ENCODE measurements at places on chromosomes 5 and 9. TPM values are rescaled to one million over a fixed set of nuclear protein-coding genes. Genes with fewer than 3 reads are reported as not detected.

The KIF12 gene
- total RNA-seq: 5.3 TPM

The TMEM215 gene
- total RNA-seq: not detected

The TMEM252 gene
- total RNA-seq: not detected

The SLC34A1 gene
- total RNA-seq: not detected

The IFNK gene
- not detected for total RNA-seq

The IL5 gene
- total RNA-seq: not detected

The SLC1A3 gene
- total RNA-seq: not detected

The PCDHGA7 gene
- 5.3 TPM for total RNA-seq

The GABRG2 gene
- not detected for total RNA-seq

The SPARC gene
- 3,575 TPM for total RNA-seq

The PCDHB5 gene
- total RNA-seq: 2.5 TPM

- no peak for DNase-seq
Measured at GRCh38 chr9:23743036-23743435, 83.0 kb downstream of the ELAVL2 start.

- DNase-seq: no peak
Measured at GRCh38 chr5:107607671-107608345, 62.9 kb downstream of the EFNA5 start.

GRCh38 chr5:72372331-72372730, 52.2 kb downstream of the PTCD2 start:
- DNase-seq: no peak

DNA sequence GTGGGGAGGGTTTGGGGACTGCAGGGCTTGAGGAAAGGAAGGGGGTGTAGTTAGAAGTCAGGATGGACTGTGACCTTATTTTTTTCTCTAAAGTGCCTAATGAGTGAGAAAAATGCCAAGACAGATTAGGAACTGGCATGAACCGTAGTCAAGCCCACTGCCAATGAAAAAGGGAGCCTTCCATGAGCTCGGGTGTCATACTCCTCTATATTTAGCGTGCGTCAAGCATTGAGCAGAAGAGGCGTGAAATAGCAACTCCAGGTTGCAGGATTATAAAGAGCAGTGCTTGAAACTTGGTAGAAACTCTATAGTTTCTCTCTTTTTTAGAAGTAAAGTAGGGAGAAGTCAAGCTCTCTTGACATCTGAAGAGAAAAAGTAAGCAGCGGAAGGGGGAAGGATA, 1.8 kb downstream of the SGCD start:
- DNase-seq: no peak

GRCh38 chr5:155631116-155631515, 617.6 kb downstream of the KIF4B start:
- no peak for DNase-seq

- DNase-seq: no peak
Measured at GRCh38 chr5:154179846-154180710, 10.5 kb upstream of the GALNT10 start.

DNA sequence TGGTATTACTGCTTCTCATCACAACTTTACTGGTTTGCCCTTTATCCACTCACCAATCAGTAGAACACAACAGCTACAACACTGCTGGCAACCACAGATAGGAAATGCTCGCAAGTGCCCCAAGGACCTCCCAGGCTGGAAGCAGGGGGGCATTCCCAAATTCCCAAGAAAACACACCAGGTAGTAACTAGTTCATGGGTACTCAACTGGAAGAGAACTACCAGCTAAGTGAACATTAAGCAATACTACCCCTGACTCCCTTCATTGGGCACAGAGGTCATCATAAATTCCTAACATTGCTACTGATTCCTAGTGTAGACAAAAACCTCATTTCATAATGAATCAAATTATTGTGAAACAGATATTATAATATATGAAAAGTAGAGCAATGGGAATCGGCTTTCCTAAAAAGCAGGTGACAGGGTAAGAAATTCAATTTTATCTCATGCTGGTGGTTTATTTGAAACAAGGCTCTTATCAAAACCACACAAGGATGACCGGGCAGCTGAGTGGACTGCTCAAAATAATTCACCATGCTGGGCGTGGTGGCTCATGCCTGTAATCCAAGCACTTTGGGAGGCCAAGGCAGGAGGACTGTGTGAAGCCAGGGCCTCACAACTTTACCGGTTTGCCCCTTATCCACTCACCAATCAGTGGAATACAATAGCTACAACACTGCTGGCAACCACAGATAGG, 81.6 kb downstream of the TLE1 start:
- DNase-seq: no peak

DNA sequence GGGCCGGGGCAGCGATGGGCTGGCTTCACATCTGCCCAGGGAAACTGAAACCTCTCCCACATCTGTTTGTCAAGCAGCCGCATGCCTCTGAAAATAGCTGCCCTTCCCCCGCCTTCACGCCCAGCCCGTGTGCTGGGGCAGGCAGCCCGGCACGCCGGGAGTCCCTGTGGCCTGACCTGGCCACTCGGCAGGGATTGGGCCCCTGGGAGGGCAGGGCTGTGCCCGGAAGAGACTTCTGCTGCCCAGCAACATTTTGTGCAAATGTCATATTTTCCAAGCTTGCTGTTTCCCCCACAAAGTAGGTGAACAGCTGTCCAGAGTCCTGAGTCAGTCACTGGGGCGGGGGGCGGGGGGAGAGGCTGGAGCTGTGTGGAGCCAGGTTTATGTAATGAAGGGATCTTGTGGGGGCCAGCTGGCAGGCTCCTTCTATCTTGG, 8.2 kb downstream of the COL27A1 start:
- no peak for DNase-seq

- DNase-seq: no peak
Measured at GRCh38 chr5:72788866-72789505, 27.5 kb upstream of the TNPO1 start.

DNA sequence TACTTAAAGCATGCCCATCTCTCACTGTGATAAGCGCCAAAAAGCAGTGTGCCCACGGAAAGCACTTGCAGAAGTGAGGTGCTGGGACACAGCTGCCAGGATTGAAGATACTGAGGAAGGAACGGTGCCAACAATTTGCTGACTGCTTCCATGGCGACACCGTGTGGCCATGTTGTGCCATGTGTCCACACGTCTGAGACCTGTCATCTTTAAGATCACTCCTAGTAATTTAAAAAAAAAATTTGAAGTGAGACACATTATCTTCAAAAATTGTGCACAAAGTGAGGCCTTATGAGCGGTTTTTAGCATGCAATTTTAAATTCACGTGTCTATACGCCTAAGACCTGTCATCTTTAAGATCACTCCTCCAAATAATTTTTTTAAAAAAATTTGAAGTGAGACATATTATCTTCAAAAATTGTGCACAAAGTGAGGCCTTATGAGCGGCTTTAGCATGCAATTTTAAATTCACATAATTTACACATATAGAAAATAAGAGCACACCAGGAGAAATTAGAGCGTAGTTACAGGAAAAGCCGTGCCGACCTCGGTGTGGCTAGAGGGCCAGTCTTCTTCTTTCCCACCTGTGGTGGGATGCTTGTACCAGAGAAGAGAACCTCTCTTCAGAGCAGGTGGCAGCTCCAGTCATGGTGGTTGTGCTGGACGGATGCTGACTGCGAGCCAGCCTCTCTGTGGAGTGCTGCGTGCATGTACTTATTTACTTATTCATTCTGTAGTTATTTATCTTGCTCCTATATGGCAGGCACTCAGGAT, 21.4 kb upstream of the FLT4 start:
- peak; percentile 33 for DNase-seq

GRCh38 chr5:178307267-178308045, 74.9 kb upstream of the PHYKPL start:
- no peak for DNase-seq

- DNase-seq: no peak
Measured at GRCh38 chr5:43192558-43193180, 644 bp downstream of the NIM1K start.

GRCh38 chr9:69199769-69200470, 25.8 kb downstream of the TJP2 start:
- no peak for DNase-seq

GRCh38 chr5:162248107-162248713, 180.6 kb downstream of the GABRG2 start:
- DNase-seq: no peak

GRCh38 chr5:104915226-104915625, 1352.6 kb upstream of the NUDT12 start:
- DNase-seq: no peak

- no peak for DNase-seq
Measured at GRCh38 chr5:135609981-135610380, 31.2 kb upstream of the CXCL14 start.

- no peak for DNase-seq
Measured at GRCh38 chr5:132099076-132099748, 25.6 kb downstream of the CSF2 start.

DNA sequence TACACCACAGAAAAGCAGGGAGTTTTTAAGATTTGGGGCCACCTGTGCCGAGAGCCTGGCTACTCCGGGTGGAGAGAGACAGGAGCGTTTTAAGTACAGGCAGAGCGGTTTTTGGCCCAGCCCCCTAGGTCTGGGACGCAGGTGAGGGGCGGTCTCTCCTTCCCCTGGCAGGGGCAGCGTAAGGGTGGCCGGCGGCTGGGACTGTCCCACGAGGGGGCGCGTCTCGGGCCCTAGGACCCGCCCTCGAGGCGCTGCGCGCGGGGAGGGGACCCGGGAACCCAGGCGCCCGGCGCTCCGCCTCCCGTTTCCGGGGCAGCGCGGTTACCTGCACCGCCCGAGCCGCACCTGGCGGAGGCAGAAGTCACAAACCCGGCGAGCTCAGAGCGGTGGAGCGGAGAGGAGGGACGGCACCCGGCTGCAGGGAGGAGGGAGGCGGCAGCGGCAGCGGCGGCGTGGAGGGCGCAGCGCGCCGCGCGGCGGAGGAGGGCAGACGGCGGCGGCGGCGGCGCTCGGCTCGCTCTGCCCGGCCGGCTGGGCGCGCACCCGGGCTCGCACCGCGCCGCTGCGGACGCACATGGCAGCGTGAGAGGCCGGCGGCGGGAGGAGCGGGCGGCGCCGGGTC, at the start of gene WWC1:
WWC1 (plus strand) TSS at position 304 of the 622 bp plus-strand sequence. CDS start 508 bp downstream, outside the sequence.
- DNase-seq: no peak

GRCh38 chr5:134649163-134649835, 714 bp downstream of the SEC24A start:
- DNase-seq: no peak

DNA sequence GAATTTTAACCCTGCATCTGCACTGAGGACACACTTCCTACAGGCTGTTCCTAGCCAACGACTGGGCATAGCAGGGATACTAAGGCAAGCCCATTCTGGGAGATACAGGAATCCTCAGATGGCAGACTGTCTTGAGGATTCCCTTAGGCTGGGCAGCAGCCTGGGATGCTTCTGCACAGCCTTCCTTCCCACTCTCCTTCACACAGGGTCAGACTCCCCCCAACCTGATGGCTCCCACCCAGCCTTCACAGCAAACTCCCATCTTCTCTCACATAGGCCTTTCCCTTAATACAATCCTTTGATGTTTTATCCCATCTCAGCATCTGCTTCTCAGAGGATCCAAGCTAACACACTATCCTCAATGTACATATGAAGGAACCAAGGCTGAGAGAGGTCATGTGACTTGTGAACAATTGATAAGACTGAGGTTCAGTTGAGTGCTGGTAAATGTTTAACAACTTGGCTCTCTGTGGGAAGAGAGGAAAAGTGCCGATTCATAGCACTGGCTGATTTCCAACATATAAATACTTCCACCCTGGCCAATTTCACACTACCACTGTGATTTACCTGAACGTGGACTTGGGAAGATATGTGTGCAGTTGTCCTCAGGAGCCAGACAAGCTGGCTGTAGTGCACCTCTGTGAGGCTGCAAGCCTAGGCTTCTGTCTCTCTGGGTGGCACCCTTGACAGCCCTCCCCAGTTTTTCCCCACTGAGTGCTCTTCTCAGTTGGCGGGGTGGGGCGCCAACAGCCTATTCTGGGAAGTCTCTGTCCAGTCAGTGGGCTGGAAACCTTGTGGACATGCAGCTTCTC, 120.2 kb upstream of the TRIM32 start:
- no peak for DNase-seq

DNA sequence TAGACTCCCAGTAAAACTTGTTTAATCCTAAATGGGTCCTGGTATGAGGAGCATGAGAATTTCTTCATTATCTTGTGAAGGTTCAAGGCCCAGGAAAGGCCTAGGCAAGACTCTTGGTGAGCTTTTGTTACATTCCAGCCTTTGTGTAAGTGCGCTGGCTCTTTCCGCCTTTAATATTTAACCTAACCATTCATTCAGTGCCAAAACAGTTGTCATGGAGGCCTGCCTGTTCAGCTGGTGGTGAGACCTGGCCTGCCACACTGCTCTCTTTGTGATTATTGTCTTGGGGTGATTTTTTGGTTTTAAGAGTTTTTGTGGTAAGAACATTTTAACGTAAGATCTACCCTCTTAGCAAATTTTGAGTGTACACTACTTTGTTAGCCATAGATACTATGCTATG, 127.5 kb upstream of the WWC1 start:
- DNase-seq: no peak

DNA sequence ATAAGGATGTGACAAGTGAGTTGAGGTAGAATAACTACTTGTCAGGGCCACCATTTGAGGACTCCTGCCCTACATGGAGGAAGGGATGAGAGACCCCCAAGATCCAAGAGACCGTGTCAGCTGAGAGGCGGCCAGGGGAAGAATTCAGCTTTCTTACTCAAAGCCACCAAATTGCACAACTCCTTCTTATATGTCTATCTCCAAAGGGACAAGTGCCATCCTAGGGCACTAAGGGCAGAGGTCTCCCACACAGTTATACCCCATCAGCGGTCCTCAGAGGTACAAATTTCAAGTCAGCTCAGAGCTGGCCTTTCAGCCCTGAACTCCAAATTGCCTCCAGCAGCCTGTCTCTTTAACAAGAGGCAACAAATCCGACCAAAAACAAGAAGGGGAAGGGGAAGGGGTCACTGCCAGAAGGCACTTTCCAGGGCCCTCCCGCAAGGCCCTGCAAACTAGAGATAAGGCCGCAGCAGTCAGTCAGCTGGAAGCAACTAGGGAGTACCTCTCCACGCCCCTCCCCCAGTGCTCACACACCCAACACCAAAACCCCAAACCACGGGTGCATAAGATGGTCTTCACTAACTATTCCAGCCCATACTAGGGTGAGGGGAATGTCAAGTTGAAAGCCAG, 6.1 kb upstream of the STOML2 start:
- DNase-seq: no peak

DNA sequence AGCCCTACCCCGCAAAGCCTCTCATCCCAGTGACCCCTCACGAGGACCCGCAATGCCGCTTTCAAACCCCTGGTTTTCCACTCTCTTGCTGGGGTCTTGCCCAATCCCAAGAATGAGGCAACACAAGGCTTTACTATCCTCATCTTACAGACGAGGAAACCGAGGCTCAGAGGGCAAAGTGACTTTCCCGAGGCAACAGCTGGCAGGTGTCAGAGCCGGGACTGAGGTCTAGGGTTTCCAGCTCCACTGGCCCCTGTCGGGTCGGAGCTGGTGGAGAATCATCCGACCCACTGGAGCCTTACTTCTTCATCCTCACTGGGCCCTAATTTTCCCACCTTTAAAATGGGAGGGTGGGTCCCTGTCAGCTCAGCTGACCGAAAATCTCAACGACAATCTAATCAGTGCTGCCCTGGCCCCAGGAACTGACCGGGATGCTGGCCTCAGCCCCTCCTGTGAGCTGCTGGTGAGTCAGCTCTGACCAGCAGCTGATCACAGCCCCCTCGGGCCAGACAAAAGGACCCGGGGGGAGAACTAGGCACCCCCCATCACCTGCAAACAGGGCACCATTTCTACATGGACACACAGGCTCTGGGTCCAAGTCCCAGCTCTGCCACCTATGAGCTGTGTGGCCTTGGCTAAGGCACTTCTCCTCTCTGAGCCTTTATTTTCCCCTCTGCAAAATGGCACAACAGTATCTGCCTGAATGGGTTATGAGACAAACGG, 72.7 kb upstream of the STXBP1 start:
- DNase-seq: no peak

- no peak for DNase-seq
Measured at GRCh38 chr5:173819521-173819920, 68.6 kb upstream of the CPEB4 start.

GRCh38 chr5:167485061-167485774, 806.2 kb upstream of the WWC1 start:
- no peak for DNase-seq

Data from glomerular endothelial cell (primary cell).